ENCODE measurements at places on chromosomes 2 and 18.

- peaks cover 6% of the 10 kb centered on the region for H3K4me1 ChIP-seq
- no peaks in the 10 kb centered on the region for H3K27me3 ChIP-seq
- no peak for DNase-seq
These were observed 26.2 kb downstream of the TRIB2 start for GRCh38 chr2:12742891-12743290.

- peak overlapping the region; percentile 72 for H3K27ac ChIP-seq
- peaks cover 19% of the 10 kb centered on the region for H3K4me1 ChIP-seq
- no peaks in the 10 kb centered on the region for H3K27me3 ChIP-seq
These were observed 189.5 kb downstream of the CTIF start for GRCh38 chr18:48728204-48728833.

- H3K4me1 ChIP-seq: peaks cover 34% of the 10 kb centered on the region
- no peak for DNase-seq
- no peaks in the 10 kb centered on the region for H3K27me3 ChIP-seq
- H3K27ac ChIP-seq: no peak overlapping the region
- H3K4me3 ChIP-seq: no peak overlapping the region
These were observed 3.2 kb downstream of the INO80C start for GRCh38 chr18:35494251-35495220.

- H3K36me3 ChIP-seq: no peaks in the 10 kb centered on the region
- H3K27me3 ChIP-seq: no peaks in the 10 kb centered on the region
- DNase-seq: peak; percentile 47
- peaks cover 8% of the 10 kb centered on the region for H3K4me1 ChIP-seq
- peak overlapping the region; percentile 79 for H3K27ac ChIP-seq
These were observed 4.8 kb downstream of the SOX11 start for GRCh38 chr2:5696945-5697521.

DNA sequence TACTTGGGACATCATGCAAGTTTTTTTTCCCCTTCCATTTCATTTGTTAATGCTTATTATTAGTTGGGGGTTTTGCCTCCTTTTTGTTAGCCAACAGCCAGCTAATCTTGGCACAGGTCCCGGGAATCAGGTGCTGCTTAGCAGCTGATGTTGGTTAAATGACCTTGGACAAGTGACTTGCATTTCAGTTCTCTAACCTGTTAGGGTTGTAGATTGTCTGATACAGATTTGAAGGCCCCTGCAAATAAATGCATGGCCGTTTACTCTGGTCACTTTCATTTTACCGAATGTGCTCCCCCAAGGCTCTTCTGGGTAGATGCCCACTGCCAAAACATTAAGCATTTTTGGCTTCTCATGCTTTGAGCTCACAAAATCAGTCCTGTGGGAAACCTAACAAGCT is 120.9 kb downstream of the SPTBN1 start:
- H3K36me3 ChIP-seq: peaks cover 9% of the 10 kb centered on the region
- H3K4me1 ChIP-seq: peaks cover 61% of the 10 kb centered on the region
- DNase-seq: no peak
- no peak overlapping the region for H3K27ac ChIP-seq
- no peaks in the 10 kb centered on the region for H3K27me3 ChIP-seq

- no peak overlapping the region for H3K4me3 ChIP-seq
- H3K27ac ChIP-seq: no peak overlapping the region
- H3K4me1 ChIP-seq: no peaks in the 10 kb centered on the region
- no peaks in the 10 kb centered on the region for H3K36me3 ChIP-seq
These were observed 64.9 kb upstream of the PSMD14 start for GRCh38 chr2:161243312-161243711.

DNA sequence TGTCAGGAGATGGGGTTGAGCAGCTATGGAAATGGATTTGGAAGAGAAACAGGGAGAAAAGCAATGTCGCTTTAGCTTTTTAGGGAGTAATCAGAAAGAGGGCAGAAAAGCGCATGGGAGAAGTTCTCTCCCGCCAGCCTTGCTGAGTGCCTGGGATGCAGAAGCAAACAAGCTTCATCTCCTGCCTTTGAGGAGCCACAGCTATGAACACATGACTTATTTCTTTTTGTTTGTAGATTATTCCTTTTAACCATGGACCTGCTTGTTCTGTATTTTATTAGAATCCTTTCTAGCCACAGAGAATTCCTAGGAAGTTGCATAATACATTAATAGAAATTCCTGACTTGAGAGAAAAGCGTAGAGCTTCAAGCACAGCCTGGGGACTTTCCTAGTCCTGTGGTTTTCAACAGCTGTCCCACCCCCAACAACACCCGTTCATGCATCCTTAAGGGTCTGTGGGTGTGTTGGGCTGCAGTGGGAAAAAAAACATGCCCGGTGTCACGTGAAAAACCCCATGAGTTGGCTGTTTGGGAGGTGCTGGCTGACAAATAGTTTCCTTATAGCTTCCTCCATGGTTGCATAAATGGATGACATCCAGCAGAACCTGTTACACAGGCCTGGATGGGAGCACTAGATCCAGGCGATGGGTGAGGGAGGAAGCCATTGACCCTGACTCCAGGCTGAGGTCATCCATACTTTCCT is 14.9 kb downstream of the SLC9A4 start:
- no peaks in the 10 kb centered on the region for H3K36me3 ChIP-seq
- H3K4me1 ChIP-seq: no peaks in the 10 kb centered on the region
- H3K27ac ChIP-seq: peak overlapping the region; percentile 56
- DNase-seq: peak; percentile 89
- H3K4me3 ChIP-seq: no peak overlapping the region

GRCh38 chr18:23706971-23707640 is 17.9 kb downstream of the LAMA3 start:
- H3K36me3 ChIP-seq: no peaks in the 10 kb centered on the region
- H3K4me1 ChIP-seq: no peaks in the 10 kb centered on the region
- DNase-seq: no peak

DNA sequence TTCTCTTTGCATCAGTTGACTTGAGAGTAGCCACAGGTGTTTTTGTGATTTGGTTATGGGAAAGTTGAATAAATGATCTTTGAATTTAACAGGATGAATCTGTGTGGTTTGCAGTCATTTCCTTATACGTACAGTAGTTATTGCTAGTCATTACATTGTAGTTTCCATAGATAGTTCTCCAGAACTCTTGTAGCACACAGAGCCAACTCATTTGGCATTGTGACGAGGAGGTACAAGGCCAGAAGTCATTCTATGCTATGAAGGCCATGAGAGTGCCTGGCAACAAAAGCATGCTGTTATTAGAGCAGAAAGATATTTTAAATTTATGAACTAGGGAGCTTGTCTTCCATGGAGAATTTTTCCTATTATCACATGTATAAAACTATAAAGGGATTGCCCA is 973.0 kb upstream of the CHAC2 start:
- no peaks in the 10 kb centered on the region for H3K36me3 ChIP-seq
- H3K4me1 ChIP-seq: no peaks in the 10 kb centered on the region
- no peak overlapping the region for H3K4me3 ChIP-seq
- no peak for DNase-seq

GRCh38 chr18:25669741-25670140 is 317.8 kb upstream of the ZNF521 start:
- no peak overlapping the region for H3K27ac ChIP-seq
- H3K4me1 ChIP-seq: no peaks in the 10 kb centered on the region
- no peaks in the 10 kb centered on the region for H3K36me3 ChIP-seq
- DNase-seq: no peak
- H3K27me3 ChIP-seq: no peaks in the 10 kb centered on the region
- no peak overlapping the region for H3K4me3 ChIP-seq

DNA sequence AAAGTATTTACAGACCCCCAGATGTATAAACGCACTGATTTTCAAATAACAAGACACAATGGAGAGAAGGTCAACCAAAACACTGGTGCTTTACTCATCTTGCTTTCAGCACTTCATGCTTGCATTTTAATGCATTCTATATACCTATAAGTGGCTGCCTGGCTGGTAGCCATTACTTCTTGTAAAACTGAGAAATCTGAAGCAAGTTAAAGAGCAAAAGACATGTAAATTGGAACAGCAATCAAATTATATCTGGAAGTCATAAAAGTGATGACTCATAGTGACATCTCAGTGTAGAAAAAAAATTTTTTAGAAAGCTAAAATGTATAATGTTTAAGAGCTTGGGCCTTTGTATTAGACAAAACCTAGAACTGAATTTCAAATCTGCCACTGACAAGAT is 106.2 kb downstream of the CCDC141 start:
- no peaks in the 10 kb centered on the region for H3K27me3 ChIP-seq
- no peak for DNase-seq
- H3K27ac ChIP-seq: no peak overlapping the region

DNA sequence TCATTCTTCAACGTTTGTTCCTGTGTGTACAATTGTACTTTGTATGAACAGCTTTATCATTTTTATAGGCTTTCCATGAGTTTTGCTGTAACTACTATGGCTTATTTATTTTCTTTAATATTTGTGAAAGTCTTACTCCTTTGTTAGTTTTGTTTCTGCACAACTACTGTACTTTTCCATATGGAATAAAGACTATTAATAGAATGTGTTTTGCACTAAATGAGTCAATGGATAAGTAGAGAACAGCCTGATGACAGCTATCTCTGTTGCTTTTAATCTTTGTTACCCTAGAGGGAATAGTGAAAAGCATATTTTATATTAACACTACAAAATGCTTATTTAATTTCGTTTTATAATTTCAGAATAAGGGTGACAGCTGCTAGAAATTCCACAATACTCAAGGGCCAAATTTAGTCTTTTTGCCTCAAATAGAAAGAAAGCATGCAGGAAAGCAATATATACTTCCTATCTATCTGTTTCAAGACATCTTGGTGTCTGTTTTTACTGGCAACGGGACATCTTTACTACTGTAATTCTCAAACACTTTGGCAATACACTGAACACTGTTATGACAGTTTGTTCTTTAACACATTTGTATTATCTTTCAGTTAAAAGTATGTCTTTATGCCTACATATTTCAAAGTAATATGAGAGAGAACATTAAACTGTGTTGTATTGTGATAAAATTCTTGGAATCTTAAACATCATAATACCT is 53.9 kb downstream of the WDSUB1 start:
- H3K36me3 ChIP-seq: peaks cover 35% of the 10 kb centered on the region
- H3K4me1 ChIP-seq: peaks cover 4% of the 10 kb centered on the region

GRCh38 chr18:49588171-49588570 is 26.3 kb downstream of the LIPG start:
- DNase-seq: no peak
- no peak overlapping the region for H3K4me3 ChIP-seq
- no peak overlapping the region for H3K27ac ChIP-seq
- H3K36me3 ChIP-seq: no peaks in the 10 kb centered on the region

DNA sequence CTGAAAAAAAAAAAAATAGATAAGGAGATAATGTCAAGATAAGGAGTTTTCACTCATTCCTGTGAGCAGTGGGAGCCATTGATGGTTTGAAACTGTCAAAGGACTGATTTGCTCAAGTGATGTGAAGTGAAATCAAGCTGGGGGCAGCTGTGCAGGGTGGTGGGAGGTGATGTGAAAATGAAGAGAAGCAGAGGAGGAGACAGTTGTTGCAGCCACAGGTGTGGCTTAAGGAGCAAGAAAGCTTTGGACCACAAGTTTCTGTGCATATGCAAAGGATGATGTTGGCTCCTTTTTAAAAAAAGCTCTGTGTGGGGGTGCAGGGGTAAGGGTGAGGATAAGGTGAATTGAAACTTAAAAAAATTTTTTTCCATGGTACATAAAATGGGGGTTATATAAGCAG is 8.3 kb downstream of the EFR3B start:
- no peak for DNase-seq
- H3K36me3 ChIP-seq: no peaks in the 10 kb centered on the region
- H3K27ac ChIP-seq: no peak overlapping the region
- no peak overlapping the region for H3K4me3 ChIP-seq
- H3K4me1 ChIP-seq: no peaks in the 10 kb centered on the region
- H3K27me3 ChIP-seq: no peaks in the 10 kb centered on the region

GRCh38 chr2:84129018-84129417 is 330.1 kb downstream of the SUCLG1 start:
- no peaks in the 10 kb centered on the region for H3K27me3 ChIP-seq
- H3K4me1 ChIP-seq: no peaks in the 10 kb centered on the region
- no peaks in the 10 kb centered on the region for H3K36me3 ChIP-seq
- H3K4me3 ChIP-seq: no peak overlapping the region

DNA sequence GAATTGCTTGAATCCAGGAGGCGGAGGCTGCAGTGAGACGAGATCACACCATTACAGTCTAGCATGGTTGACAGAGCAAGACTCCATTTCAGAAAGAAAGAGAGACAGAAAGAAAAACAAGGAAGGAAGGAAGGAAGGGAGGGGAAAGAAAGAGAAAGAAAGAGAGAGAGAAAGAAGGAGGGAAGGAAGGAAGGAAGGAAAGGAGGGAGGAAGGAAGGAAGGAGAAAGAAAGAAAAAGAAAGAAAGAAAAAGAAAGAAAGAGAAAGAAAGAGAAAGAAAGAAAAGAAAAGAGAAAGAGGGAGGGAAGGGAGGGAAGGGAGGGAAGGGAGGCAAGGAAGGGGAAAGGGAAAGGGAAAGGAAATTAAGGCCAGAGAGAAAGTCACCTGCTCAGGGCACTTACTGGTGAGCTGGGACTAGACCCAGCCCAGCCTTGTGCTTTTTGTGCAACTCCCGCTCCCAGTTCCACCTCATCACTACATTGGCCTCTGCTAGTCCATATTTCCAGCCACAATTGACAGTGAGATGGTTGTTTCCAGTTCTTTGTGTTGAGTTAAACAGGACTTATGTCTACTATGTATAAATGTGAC is 35.7 kb downstream of the MOGAT1 start:
- H3K27me3 ChIP-seq: no peaks in the 10 kb centered on the region
- H3K4me1 ChIP-seq: peaks cover 24% of the 10 kb centered on the region
- DNase-seq: no peak
- no peaks in the 10 kb centered on the region for H3K36me3 ChIP-seq
- peak overlapping the region; percentile 88 for H3K27ac ChIP-seq
- H3K4me3 ChIP-seq: no peak overlapping the region

GRCh38 chr2:287911-288757 is at the start of gene ALKAL2:
Gene ALKAL2, minus strand, starts transcription at chr2:288091. Its CDS starts 256 bp downstream, at chr2:287835.
- DNase-seq: no peak
- peak within 1 kb of the TSS; percentile 34 for H3K4me3 ChIP-seq
- peaks cover 10% of the 10 kb centered on the region for H3K27me3 ChIP-seq
- H3K36me3 ChIP-seq: no peaks in the 10 kb centered on the region
- H3K27ac ChIP-seq: no peak within 1 kb of the TSS

GRCh38 chr18:61752973-61753372 is 139.8 kb downstream of the RNF152 start:
- H3K4me3 ChIP-seq: no peak overlapping the region
- H3K36me3 ChIP-seq: no peaks in the 10 kb centered on the region
- H3K4me1 ChIP-seq: no peaks in the 10 kb centered on the region
- H3K27ac ChIP-seq: no peak overlapping the region
- DNase-seq: no peak
- H3K27me3 ChIP-seq: peaks cover 2% of the 10 kb centered on the region

DNA sequence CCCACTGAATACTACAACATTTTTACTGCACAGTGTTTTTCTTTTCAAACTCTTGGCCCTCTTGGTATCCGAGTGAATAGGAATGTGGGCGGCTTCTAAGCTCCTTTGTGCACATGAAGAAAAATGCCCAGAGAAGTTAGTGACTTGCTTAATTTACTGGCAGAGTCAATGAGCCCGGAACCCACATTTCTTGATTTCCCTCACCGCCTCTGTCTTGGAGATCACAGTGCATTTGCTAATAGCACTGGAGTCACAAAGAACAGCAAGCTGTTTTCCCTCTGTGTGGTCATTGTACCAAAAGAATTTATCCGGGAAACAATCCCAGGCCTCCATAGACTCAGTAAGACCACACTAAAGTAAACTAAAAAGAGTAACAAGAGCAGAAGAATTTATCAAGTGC is 18.9 kb downstream of the STON1 start:
- peak; percentile 91 for DNase-seq
- H3K4me3 ChIP-seq: no peak overlapping the region

All from astrocyte (in vitro differentiated cells and primary cell).